ENCODE measurements at places on chromosomes 4 and X. TPM values are rescaled to one million over a fixed set of nuclear protein-coding genes. Genes with fewer than 3 reads are reported as not detected.
A peak's percentile ranks its signal among the peaks of the same experiment; 100 is the strongest.

C1QTNF7 gene
- not detected for total RNA-seq

GUCY1A1 gene
- total RNA-seq, result not detected

MAGEC3 gene
- not detected for total RNA-seq

MAGEB6B gene
- total RNA-seq, result not detected

FAM13A gene
- 10.5 TPM for total RNA-seq

SHROOM2 gene
- not detected for total RNA-seq

ETFDH gene
- total RNA-seq, result 20.2 TPM

DNA sequence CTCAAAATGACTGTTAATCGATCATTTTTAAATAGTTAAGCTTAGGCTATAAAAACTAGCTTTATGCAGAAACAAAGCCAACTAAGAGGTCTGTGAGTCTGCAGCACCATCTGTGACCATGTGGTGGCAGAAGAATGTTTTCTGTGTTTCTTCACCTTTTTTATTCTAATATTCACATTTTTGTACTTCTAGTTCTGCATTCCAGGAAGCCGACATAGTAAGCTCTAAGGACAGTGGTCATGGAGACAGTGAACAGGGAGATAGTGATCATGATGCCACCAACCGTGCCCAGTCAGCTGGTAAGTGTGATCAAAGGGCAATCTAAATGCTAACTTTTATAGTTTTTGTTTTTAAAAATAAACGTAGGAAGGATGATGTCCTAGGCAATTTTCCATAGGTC, 5.6 kb downstream of the PCDH10 start:
- no peak overlapping the region for H3K27ac ChIP-seq
- peaks cover 36% of the 10 kb centered on the region for H3K27me3 ChIP-seq
- peaks cover 4% of the 10 kb centered on the region for H3K36me3 ChIP-seq
- no peak for DNase-seq

- no peak overlapping the region for H3K27ac ChIP-seq
- H3K4me3 ChIP-seq, result no peak overlapping the region
- H3K27me3 ChIP-seq, result no peaks in the 10 kb centered on the region
- peaks cover 7% of the 10 kb centered on the region for H3K4me1 ChIP-seq
These were observed 66.0 kb upstream of the DDX60 start for GRCh38 chr4:168384437-168385141.

DNA sequence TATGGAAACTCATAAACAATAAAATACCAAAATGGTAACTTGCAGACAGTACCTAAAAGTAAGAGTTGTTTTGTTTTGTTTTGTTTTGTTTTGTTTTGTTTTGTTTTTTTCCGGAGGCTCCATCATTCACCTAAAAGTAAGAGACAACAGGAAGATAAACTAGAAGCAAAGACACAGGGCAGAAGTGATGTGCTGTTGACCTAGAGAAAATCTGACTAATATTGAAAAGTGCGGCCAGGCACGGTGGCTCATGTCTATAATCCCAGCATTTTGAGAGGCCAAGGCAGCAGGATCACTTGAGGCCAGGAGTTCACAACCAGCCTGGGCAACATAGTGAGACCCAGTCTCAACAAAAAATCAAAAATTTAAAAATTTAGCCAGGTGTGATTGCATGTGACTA, 5.6 kb upstream of the CENPC start:
- H3K4me3 ChIP-seq, result no peak overlapping the region
- H3K4me1 ChIP-seq, result peaks cover 7% of the 10 kb centered on the region
- H3K27ac ChIP-seq, result no peak overlapping the region

DNA sequence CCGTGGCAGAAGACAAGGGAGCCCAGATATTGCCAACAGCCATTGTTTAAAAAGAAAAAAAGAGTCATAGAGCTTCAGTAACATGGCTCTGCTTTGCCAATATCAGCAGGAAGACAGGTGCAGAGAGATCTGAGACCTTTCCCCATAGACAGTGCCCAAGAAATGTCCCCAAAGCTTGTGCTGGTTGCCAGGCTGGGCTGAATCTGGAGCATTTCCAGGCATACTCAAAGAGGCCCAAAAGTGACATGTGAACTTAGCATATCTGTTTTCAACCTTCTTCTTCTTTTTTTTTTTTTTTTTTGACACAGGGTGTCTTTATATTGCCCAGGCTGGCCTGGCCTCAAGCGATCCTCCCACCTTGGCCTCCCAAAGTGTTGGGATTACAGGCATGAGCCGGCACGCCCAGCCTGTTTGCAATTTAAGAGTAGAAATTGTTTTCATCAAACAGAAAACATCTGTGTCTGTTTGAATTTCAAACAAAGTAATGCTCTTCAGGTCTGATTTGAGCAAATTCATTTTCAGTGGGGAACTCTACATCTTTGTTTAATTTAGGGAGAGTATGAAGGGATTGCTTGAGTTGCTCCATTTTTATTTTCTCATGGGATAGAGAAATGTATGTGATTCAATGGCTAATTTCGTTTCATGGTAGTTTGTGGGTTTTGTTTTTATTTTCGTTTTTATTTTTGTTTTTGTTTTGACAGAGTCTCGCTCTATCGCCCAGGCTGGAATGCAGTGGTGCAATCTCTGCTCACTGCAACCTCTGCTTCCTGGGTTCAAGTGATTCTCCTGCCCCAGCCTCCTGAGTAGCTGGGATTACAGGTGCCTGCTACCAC, 56.6 kb upstream of the RBM47 start:
- H3K36me3 ChIP-seq, result peaks cover 6% of the 10 kb centered on the region
- DNase-seq, result no peak
- H3K27ac ChIP-seq, result no peak overlapping the region
- no peaks in the 10 kb centered on the region for H3K27me3 ChIP-seq

DNA sequence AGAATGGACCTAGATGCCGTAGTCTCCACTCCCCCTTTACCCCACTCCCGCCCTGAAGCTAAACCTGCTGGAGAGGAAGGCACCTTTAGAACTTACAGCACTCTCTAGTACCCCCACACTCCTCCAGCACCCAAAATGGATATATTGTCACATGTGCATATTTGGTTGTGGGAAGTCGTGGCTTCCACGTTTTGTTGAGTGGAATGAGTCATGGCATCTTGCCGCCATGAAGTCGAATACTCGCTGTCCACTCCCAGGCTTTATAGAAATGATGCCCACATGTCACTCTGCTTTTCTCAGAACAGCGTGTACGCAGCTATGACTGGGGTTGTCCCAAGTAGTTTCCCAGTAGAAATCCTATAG, 545 bp downstream of the ABCE1 start:
- H3K27ac ChIP-seq, result peak overlapping the region; percentile 98
- H3K4me3 ChIP-seq, result peak overlapping the region; percentile 97
- H3K36me3 ChIP-seq, result peaks cover 17% of the 10 kb centered on the region
- H3K4me1 ChIP-seq, result peaks cover 12% of the 10 kb centered on the region
- no peaks in the 10 kb centered on the region for H3K27me3 ChIP-seq

DNA sequence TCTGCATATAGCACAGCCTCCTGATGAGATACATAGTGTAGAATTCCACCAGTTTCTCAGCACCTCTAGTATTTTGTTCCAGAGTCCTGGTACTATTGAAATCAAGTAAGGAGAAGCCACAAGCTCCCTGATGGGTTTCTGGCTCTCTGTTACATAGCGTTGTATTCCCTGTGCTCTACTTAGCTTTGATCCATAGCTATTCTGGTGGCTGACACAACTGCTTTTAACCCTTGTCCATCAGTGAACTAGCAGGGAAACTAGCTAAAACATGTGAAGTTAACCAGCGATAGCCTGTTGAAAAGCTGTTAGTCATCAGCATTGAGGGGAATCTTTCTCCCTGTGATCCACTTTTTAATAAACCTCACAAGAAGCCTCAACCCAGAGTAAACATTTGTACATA, 26.9 kb downstream of the NIPAL1 start:
- H3K36me3 ChIP-seq, result peaks cover 6% of the 10 kb centered on the region
- H3K4me3 ChIP-seq, result no peak overlapping the region
- H3K27ac ChIP-seq, result no peak overlapping the region

DNA sequence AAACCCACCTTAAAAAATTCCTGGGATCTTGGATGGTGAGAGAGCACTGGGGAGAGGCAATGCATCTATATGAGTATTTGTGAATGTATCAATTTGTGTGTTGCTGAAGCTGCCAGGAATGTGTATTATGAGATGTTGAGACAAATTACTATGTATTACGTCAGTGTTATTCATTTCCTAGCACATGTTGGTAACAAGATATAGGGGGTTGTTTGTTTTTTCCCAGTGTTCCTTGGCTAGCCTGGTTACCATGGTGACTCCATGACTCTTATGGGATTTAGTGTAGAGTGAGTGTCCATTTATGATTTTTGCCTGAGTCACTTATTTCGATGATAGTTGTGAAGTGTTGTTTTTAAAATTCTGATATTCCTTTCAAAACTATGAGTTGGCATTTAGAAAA, 65.6 kb downstream of the RAB40A start:
- no peaks in the 10 kb centered on the region for H3K27me3 ChIP-seq
- H3K36me3 ChIP-seq, result peaks cover 1% of the 10 kb centered on the region
- H3K4me1 ChIP-seq, result no peaks in the 10 kb centered on the region
- DNase-seq, result no peak
- H3K4me3 ChIP-seq, result no peak overlapping the region
